Dermis microvascular lymphatic vessel endothelial cell (primary cell): ENCODE measurements at places on chromosomes 7 and 10. TPM values are rescaled to one million over a fixed set of nuclear protein-coding genes. Genes with fewer than 3 reads are reported as not detected.

- DNase-seq = no peak
Observed at GRCh38 chr7:14351167-14351566, 361.7 kb upstream of the ETV1 start.

DNA sequence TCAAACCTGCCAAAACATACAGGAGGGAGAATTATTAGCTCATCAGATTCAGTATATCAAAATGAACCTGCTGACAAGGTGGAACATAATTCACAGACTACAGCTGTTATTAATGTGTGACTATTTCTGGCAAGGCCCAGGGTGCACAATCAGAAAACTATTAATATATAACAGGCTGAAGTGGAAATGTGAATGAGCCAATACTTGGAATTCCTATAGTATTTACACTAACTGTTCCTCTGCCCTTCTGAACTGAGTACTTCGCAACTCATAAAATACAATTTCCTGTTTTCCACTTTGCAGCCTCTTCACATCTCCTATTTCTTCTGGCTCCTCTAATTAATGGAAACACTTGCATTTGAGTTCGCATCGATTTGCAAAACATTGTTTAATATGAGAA lies 330.8 kb downstream of the DPP6 start:
- no peak for DNase-seq

The PLAU gene
- 7.0 and 11.8 TPM in 2 replicates for total RNA-seq

GRCh38 chr7:37796138-37796775 lies 52.1 kb upstream of the NME8 start:
- DNase-seq = no peak

The FMC1 gene
- 8.9 and 16.6 TPM in 2 replicates for total RNA-seq

- peak; percentile 51 for DNase-seq
Observed at GRCh38 chr7:81882086-81882485, 112.2 kb upstream of the HGF start.

The TMEM229A gene
- not detected in 2 replicates for total RNA-seq

The COL26A1 gene
- not detected in 2 replicates for total RNA-seq

- DNase-seq = no peak
Observed at GRCh38 chr7:114109721-114110120, 190.9 kb upstream of the PPP1R3A start.

DNA sequence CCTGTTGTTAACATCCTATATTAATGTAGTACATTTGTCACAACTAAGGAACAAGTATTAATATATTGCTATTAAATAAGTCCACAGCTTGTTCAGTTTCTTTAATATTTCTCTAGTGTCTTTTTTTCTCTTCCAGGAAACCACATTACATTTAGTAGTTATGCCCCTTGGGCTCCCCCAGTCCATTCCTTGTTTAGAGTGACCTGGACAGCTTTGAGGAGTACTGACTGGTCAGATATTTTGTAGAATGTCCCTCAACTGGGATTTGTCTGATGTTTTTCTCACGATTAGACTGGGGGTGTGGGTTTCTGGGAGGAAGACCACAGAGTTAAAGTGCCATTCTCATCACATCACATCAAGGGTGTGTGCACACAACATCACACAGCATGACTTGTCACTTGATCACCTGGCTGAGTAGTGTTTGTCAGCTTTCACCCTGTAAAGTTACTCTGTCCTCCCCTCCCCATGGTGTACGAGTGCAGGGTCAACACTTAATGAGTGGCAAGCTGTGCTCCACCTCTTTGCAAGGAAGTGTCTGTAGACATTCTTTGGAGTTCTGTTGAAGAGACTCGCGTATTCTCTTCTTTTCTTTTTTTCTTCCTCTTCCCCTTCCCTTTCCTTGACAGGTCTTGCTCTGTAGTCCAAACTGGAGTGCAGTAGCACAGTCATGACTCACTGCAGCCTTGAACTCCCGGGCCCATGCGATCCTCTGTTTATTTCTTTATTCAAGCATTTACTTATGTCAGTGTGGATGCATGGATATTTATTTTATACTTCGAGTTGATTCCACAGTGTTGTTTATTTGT lies 10.2 kb downstream of the LMTK2 start:
- DNase-seq = no peak

The TCERG1L gene
- not detected in 2 replicates for total RNA-seq

GRCh38 chr7:117237646-117238045 lies 85.2 kb downstream of the WNT2 start:
- DNase-seq = no peak

DNA sequence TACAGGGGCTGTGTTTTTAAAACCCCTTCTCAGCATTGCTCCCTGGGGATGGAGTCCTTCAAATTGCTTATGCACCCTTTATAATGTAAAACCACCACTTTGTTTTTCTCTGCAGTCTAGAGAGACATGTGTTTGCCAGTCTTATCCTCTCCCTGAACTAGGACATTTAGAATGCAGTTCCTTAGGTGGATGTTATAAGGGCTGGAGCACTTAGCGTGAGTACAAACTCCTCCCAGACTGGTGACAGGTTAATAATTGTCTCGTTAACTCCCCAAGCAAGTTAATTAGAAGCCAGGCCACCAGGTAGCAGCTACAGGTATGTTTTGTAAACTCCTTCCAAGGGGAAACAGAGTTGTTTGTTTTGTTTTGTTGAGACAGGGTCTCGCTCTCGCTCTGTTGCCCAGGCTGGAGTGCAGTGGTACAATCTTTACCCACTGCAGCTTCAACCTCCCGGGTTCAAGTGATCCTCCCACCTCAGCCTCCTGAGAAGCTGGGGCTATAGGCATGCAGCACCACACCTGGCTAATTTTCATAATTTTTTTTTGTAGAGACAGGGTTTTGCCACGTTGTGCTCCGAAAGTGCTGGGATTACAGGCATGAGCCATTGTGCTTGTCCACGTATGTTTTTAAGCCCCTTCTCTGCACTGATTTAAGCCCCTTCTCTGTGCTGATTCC lies 100.2 kb downstream of the FAM107B start:
- no peak for DNase-seq

The ERVW-1 gene
- not detected in 2 replicates for total RNA-seq

GRCh38 chr7:2245883-2246675 lies 4.1 kb downstream of the NUDT1 start:
- no peak for DNase-seq

The ZNF680 gene
- total RNA-seq = 6.4 and 9.5 TPM in 2 replicates

- no peak for DNase-seq
Observed at GRCh38 chr7:22665923-22666322, 61.1 kb upstream of the IL6 start.

DNA sequence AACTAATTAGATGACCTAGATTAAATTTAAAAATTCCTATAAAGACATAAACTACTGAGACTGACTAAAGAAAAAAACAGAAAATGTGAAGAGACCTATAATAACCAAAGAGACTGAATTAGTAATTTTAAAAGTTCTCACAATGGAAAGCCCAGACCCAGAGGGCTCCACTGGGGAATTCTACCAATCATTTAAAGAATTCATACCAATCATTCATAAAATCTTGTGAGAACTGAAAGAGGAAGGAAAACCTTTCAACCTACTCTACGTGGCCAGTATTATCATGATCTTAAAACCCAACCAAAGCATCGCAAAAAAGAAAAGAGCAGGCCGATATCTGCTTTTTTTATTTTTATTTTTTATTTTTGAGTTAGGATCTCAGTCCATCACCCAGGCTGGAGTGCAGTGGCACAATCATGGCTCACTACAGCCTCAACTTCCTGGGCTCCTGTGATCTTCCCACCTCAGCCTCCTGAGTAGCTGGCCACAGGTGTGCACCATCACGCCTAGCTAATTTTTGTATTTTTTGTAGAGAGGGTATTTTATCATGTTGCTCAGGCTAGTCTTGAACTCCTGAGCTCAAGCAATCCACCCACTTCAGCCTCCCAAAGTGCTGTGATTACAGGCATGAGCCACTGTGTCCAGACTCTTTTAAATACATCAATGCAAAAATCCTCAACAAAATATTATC lies 48.6 kb downstream of the DGKI start:
- no peak for DNase-seq

DNA sequence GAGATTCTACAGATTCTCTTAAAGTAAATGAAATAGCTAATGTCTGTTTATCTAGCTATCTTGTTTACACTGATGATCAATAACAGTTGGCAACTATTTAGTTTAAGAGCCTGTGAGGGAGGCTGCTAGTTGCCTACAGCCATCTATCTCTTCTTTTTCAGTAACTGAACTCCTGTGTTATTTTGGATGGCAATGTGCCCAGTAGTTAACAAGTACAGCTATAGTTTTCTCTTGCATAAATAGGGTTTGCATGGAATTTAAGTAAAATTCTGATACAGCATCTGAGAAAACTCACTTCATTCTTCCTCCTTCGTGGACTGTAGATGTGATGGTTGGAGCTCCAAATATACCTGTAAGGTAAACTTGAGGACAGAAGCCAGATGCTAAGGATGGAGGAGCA lies 219.5 kb upstream of the POT1 start:
- no peak for DNase-seq

DNA sequence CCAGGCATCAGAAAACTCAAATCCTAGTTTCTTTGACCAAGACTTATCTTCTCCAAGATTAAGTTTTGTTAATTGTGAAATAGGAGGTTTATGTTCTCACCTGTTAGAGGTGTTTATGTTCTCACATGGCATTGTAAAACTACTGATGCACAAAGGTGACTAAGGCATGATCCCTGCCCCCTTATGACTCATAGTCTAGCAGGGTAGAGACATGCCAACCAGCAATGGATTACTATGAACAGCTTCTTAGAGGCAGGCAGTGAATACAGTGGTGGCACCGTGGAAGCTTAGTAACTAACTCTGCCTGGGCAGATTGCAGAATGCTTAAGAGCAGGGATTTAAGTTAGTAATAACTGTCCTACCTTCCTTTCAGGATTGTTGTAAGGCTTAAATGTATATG lies 400.9 kb downstream of the SORCS3 start:
- DNase-seq = no peak

DNA sequence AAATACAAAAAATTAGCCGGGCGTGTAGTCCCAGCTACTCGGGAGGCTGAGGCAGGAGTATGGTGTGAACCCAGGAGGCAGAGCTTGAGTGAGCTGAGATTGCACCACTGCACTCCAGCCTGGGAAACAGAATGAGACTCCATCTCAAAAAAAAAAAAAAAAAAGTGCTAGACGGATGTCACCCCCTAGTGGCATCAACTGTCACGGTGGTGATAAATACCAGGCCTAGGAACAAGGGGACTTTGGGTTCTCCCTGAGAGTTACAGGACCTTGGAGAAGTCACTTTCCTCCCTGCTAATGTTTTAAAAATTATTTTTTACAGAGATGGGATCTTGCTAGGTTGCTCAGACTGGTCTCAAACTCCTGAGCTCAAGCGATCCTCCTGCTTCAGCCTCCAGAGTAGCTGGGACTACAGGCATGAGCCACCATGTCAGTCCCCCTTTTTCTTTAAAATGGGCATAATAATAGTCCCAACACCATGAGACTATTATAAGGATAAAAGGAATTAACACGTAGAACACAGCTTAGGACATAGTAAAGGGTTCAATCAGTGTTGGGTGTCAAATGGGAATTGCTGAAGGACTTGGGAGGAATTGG lies 2.6 kb upstream of the TMEM130 start:
- DNase-seq = peak; percentile 26

- no peak for DNase-seq
Observed at GRCh38 chr7:116502201-116503096, 2.9 kb downstream of the CAV2 start.
